Adipocyte (in vitro differentiated cells): ENCODE measurements at places on chromosomes 6 and 20.

DNA sequence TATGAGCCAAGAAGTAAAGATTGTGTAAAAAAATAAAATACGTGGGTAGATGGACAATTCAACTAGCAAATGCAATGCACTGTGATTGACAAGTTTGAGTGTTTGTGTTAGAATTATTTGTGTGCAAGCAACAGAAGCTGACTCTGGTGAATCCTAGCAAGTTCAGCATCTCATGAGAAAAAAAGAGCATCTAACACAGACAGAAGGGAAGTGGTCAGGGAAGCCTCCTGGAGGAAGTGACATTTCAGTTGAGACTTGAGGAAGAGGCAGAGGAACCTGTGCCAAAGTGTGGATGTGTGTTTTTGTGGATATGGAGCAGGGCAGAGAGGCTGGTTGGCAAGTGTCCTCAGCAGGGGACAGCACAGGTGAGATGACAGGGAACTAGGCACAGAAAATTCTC, 248.7 kb downstream of the ZNF217 start:
- DNase-seq, result no peak

GRCh38 chr20:60632391-60633262, 619.4 kb upstream of the CDH4 start:
- DNase-seq, result no peak

DNA sequence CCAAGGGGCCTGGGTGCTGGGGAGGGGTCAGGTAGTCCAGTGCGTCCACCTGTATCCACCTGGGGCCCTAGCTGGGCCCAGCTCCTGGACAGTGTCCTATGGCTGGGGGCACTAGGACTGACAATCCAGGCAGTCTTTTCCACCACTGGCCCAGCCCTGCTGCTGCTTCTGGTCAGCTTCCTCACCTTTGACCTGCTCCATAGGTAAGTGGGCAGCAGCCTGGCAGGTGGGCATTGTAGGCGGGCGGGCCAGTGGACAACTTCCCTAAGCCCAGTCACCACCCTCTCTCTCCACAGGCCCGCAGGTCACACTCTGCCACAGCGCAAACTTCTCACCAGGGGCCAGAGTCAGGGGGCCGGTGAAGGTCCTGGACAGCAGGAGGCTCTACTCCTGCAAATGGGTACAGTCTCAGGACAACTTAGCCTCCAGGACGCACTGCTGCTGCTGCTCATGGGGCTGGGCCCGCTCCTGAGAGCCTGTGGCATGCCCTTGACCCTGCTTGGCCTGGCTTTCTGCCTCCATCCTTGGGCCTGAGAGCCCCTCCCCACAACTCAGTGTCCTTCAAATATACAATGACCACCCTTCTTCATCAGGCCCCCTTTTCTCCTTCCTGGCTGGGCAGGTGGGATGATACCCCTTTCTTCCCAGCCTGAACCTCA, 584 bp downstream of the C20orf141 start:
- no peak for DNase-seq

DNA sequence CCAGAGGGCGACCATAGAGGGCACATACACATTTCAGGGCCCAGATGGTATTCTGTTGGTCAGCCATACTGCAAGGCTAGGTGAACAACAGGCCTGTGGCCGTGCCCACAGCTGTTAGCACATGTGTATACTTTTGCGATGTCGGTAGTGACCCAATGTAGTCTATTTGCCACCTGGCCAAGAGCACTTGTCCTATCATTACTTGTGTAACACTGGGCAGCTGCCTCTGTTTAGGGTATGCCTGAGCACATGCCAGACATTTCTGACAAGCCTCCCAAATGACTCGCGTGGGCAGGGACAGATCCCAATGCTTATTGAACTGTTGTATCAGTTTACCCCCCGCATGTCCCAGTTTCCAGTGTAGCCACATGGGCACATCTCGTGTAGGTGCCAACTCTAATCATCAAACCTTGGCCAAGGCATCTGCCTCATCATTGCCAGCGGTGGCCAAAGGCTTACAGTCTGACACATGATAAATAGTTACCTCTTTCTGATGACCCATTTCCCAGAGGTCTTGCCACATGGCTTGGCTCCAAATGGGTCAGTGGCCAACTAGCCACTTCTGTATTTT, 74.4 kb upstream of the FBXL4 start:
- no peak for DNase-seq

DNA sequence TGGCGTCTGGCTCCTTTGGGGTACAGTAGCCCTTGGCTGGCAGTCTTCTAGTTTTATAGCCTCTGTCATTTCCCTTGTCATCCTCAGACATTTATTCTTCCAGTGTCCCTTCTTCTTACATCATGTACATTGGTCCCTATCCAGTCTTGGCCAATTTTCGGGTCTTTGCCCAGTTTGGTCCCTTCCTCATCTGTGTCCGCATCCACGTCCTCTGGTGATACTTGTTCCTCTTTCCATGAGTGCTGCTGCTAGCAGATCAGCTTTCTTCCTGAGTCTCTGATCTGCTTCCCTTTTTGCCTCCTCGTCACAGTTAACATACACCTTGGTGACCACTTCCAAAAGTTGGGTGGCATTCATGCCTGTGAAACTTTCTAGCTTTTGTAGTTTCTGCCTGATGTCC, 86.2 kb upstream of the GPR6 start:
- DNase-seq, result no peak

GRCh38 chr20:370151-370600, 10.4 kb upstream of the TRIB3 start:
- no peak for DNase-seq

DNA sequence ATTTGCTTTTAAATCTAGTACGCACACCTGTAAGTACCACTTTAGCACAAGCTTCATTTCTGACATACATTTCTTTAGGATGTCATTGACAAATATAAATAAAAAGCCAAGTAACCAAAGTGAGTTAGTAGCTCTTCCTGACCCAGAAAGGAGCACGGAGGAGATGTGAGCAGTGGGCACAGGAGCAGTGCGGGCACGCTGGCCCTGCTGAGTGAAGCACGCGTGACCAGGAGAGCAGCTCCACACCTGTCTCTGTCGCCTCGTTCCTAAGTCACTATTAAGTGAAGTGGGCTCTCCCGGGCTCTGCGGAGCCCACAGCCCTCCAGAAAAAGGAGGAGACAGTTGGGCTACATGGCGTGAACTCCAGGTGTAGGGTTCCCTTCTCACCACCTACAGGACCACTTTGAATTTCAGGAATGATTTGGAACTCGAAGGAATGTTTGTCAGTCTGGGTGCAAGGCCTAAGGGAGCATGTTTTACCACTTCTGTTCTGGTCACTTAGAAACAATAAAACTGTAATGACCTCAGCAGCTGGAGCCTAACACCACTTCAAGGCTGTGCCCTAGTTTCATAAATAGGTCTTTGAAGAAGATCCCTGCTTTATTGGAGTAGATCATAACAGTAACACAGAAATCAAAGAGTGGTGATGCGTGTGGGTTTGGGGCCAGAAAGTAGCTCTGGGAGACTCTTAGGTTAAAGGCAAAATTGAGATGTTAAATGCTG, 95.9 kb downstream of the FAM120B start:
- no peak for DNase-seq

DNA sequence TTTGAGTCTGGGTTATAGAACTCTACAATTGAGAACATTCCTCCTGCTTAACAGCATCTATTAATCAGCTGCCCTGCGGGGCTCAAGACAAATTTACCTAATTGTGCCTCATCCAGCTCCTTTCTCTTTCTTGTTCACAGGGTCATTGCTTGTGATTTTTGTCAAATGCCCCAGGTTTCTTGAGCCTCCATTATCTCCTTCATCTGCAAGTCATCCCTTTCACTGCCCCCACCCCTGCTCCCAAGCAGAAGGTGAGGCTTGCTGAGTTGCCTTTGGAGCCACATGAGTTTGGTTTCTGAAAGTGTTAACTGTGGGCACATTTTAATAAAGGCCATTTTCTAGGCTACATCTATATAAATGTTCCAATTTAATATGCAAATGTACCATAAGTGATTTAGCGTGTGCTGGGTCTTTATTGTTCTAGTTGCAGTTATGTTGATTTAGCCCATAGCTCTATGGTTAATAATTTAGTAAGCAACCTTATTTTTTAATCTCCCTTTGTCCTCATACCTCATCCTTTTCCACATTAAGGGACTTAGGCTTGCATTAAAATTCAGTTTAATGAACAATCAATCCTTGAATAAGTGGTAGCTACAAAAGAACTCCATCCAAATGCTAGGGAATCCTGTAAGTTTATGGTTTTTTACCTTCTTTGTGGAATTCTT, 56.1 kb downstream of the VSTM2L start:
- no peak for DNase-seq

DNA sequence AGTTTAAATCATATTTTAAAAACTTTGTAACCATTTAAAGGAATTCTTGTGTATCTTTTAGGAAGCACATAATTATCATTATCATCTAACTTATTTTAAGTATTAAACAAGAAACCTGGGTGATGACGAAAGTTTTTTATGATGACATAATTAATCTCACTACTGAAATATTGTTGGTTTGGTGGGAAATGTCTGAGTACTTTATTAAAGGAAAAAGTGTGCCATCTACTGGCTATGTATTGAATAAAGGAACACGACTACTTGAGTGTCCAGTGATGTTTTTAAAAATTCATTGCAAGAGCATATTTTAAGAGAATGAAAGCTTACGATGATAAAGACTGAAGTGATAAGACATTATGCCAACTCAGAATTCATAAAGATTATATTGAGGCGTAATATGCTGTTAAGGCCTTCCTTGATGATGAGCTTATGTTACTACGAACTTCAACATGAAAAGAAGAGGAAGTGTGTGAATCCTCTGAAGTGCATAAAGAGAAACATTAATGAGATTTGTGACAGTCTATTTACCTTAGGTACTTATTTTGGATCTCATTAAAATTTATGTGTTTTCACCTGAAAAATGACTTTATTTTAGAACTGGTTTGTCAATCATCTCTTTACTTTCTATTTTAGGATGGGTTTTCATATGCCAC, 12.0 kb upstream of the TRMT11 start:
- peak; percentile 94 for DNase-seq

GRCh38 chr6:161225681-161226008, 48.2 kb downstream of the AGPAT4 start:
- no peak for DNase-seq

DNA sequence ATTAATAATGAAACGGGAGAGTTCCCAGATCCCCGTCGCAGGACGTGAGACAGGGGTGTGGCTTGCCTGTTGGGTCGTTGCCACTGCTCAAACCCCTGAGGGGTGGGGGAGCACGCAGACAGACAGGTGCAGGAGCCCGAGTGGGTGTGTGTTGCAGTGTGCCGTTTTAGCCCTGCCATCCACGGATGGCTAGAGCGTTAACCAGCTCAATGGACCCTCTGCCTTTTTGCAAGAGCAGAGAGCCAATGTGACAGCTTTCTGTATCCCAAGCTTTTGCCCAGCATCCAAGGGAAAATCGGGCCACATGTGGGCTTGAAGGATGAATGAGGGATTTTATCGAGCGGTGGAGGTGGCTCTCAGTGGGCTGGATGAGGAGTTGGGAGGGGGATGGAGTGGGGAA, 237.9 kb downstream of the TSHZ2 start:
- DNase-seq, result no peak

GRCh38 chr6:89410788-89411144, 1.3 kb downstream of the RRAGD start:
- peak; percentile 13 for DNase-seq

DNA sequence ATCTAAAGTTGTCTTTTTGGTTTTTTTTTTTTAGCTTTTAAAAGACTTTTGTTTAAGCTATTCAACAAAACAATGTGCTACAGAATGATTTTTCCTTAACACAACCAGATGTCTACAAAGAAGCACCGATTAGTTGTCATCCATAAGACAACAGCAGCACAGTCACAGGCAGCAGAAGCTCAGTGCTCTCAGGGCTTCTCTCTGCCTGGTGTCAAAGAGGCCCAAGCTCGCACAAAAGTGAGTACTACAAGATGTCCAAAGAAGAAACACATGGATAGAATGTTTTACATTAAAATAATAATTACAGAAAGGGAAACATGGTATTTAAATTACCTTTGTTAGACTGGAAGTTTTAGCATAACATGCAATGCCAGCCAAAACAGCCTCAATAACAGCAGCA, 81.6 kb downstream of the DNAAF9 start:
- no peak for DNase-seq

DNA sequence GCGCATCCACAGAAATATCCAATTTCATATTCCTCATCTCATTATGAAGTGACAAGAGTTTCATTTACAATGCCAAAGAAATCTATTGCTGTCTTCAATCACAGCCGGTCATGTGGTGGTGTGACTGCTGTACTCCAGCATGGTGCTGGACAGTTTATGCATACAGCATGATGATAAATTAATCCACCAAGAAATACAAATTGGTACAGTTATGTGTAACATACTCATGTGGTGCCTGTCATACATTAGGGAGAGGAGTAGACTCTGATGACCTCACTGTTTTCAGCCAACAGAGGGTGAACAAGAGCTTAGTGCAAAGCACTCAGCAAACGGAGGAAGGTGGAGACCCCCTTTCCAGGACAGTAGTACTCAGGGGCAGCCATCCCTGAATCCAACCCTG, 178.4 kb upstream of the SYNDIG1 start:
- no peak for DNase-seq

GRCh38 chr6:158849899-158850806, 31.0 kb upstream of the EZR start:
- DNase-seq, result peak; percentile 82

DNA sequence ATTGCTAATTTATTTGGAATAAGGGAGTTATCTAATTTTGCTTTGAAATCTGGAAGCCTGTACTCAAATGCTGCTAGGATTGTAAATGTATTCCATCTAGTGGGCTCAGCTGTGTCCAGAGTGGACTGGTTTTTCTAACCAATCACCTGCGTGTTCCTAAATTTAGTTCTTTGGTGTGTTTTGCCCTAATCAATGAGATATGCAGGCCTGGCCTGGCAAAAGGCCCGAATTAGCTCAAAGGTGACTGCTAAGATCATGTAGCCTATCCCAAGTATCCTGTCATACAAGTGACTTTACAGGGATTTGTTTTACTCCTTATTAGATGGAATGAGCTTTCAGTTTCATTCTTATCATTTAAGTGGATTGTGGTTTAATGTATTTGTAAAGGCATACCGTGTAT, 51.3 kb upstream of the ARMC2 start:
- no peak for DNase-seq

GRCh38 chr20:6164421-6165341, 41.9 kb upstream of the FERMT1 start:
- no peak for DNase-seq

DNA sequence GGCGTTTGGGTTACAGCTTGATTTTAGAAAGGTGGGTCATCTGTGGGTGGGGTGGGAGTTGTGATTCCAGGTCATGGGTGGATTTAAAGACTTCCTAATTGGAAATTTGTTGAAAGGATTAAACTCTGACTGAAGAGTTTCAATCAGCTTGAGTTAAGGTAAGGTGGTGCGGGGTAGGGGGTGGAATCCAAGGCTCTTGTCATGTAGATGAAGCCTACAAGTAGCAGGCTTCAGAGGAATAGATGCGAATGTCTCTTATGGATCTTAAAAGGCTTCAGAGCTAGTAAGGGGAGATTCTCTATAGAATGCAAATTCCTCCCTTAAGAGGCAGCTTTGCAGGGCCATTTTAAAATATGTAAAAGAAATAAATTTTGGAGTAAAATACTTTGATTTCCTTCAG, 645.3 kb downstream of the FRK start:
- DNase-seq, result no peak

- peak; percentile 41 for DNase-seq
Measured at GRCh38 chr20:44279228-44279627, 31.8 kb downstream of the FITM2 start.
